ENCODE measurements at places on chromosomes 11 and 22. TPM values are rescaled to one million over a fixed set of nuclear protein-coding genes. Genes with fewer than 3 reads are reported as not detected.

DNA sequence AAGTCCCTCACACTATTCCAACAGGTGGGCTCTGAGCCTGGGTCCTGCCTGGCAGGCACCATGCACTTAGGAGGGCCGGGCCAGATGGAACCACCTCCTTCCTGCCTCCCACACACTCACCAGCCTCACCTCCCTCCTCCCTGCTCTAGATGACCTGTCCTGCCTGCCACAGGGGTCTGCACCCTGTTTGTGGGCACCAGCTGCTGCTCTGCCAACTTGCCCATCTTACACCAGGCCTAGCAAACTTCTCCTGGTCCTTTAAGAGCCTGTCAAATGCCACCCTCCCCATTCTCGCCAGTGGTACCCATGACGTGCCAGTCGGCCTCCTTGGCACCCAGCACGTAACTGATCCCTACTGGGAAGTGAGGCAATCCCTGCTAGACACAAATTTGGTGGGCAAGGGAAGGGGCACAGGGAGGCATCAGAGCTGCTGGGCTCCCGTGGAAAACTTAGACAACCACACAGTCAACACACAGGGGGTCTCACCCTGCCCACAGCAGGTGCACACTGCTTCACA, 3.1 kb downstream of the MOB2 start:
- DNase-seq = no peak

- no peak for DNase-seq
Observed at GRCh38 chr11:60265373-60266214, 14.9 kb upstream of the MS4A4A start.

GRCh38 chr11:12528487-12528886, 145.7 kb upstream of the TEAD1 start:
- no peak for DNase-seq

GRCh38 chr22:44587737-44588310, 89.8 kb upstream of the RTL6 start:
- no peak for DNase-seq

- DNase-seq = no peak
Observed at GRCh38 chr11:111761036-111761435, 5.2 kb downstream of the PPP2R1B start.

- DNase-seq = peak; percentile 39
Observed at GRCh38 chr11:2108675-2109491, 30.3 kb downstream of the IGF2 start.

GRCh38 chr11:119029069-119029339, 1.7 kb downstream of the SLC37A4 start:
- no peak for DNase-seq

GRCh38 chr11:2249189-2249916, 21.0 kb downstream of the ASCL2 start:
- no peak for DNase-seq

GRCh38 chr11:108147150-108147549, 25.8 kb downstream of the ACAT1 start:
- DNase-seq = no peak

- no peak for DNase-seq
Observed at GRCh38 chr11:120220747-120221037, 9.9 kb downstream of the OAF start.

DNA sequence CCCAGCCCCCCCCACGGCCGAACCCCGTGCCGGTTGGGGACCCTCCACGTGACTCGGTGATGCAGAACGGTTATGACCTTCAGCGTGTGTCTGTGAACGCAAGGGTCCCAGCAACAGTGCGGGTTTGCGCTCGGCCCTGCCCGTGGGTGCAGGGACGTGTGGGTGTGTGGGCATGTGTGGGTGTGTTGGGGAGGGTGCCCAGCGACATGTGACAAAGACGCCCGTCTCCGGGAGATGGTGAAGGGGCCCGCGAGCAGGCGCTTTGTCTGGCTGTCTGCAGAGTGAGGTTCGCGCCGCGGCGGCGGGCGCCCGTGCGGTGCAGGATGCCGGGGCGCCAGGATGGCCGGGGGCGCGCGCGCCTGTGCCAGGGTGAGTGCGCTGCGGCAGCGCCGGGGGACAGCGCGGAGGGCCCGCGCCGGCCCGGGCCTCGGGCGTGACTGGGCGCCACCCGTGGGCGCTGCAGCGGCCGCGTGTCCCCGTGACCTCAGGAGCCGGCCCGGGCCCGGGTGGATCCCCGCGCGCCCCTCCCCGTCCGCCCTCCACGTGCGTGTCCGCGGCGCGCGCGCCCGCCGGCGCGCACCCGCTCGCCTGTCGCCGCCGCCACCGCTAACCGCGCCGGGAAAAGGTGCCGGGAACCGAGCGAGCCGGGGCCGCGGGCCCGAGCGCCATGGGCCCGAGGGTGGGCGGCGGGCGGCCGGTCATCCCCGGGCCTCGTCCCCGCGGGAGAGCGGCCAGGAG, at the start of gene LRFN4:
TSS of gene LRFN4 (plus strand) at position 569 of the 738 bp plus-strand sequence. CDS start 681 bp downstream, outside the sequence.
- peak; percentile 60 for DNase-seq

- no peak for DNase-seq
Observed at GRCh38 chr11:108551651-108552462, 41.7 kb downstream of the EXPH5 start.

DNA sequence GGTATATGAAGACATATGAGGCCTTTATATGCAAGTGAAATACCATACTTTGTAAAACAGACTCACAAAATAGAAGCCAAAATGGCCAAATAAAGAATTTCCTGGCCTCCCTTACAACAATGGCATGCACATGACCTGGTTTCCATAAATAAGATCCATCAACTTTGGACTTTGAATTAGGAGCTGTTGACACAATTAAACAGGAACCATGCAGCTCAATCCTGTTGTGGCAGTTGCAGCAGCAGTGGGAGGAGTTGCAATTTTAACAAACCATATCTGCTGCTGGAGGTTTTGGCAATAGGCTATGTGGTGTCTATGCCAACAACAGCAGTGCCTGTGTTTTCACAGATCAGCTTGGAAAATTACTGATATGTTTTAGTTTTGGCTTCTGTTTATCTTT, 818.6 kb downstream of the FAM181B start:
- DNase-seq = no peak

- no peak for DNase-seq
Observed at GRCh38 chr11:8291421-8292350, 28.0 kb upstream of the LMO1 start.

- no peak for DNase-seq
Observed at GRCh38 chr11:114036958-114037357, 22.6 kb upstream of the ZBTB16 start.

GRCh38 chr11:30911247-30911646, 325.1 kb upstream of the MPPED2 start:
- DNase-seq = no peak

DNA sequence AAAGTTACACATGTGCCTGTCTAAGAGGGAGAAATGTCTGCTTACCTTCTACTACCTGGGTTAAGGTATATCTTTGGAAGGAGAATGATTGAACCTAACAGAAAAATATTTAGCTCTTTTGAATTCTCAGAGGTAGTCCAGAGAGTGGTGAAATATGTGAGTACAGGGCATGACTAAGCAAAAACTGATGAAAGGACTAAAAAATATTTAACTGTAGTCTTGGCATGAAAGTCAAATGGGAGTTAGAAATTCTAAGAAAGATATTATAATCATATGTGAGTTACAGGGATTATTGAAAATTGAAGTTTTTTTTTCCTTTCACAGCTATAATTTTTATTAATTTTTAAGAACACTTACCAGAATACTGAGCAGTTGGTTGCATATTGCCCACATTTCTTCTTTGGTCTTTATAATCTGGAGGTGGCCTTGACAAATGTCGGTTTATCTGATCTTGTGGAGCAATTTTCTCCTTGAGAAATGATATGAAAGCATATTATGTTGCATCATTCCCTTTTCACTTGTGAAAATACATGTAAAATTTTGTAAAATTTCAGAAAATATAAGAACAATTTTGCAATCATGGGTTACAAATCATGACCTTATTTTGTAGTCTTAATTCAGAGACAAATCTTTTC, 61.4 kb upstream of the MTMR2 start:
- DNase-seq = no peak

DNA sequence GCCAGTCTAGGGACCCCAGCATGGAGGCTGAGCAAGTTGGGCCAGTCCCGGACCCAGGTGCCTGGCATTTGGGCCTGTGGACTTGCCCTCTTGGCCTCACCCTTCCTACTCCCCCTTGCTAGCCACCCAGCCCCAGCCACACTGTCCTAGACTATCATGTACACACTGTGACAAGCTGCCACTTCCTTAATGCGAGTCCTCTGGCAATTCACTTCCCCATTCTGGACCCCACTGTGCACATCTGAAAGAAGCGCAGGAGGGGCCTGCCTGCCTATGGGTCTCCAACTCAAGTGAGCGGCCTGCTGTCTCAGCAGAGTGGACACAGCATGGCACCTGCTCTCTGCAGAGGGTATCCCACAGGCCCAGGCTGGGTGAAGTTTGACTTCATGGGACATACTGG, 68.5 kb upstream of the LMO1 start:
- no peak for DNase-seq

DNA sequence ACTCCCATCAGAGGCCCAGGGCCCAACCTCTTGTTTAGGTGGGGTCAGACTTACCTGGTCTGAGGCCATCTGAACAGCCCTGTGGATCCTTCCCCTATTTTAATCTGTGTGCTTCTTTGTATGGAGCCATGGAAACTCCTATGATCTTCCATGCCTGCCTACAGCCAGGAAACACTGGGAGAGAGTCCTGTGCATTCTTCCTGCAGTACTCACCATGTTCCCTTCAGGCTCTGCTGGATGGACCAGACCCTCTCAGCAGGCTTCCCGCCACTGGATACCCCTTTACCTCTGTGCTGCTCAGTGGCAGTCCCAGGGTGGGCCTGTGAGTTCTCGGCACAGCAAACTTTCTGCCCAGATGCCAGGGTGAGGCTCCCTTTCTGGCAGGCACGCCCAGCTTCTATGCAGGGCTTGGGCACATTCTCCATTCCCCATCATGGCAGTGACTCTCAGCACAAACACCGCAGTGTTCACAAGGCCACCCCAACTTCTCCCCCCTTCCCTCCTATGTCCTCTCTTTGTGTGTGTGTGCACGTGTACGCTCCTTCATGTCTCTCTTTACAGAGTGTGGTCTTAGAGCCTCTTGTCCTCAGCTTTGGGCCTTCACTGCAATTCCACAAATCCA, 34.8 kb downstream of the NEU3 start:
- DNase-seq = no peak

GRCh38 chr11:23143022-23143421, 282.7 kb upstream of the CCDC179 start:
- DNase-seq = no peak

DNA sequence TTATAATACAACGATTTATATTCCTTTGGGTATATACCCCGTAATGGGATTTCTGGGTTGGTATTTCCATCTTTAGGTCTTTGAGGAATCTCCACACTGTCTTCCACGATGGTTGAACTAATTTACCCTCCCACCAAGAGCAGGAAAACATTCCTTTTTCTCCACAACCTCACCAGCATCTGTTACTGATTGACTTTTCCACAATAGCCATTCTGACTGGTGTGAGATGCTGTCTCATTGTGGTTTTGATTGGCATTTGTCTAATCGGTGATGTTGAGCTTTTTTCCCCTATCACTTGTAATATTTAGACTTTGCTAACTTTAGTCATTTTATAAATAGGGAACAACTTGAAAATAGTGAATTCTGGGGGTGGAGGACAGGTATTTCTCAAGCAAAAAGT, 58.1 kb downstream of the PPFIA1 start:
- DNase-seq = no peak

GRCh38 chr22:19998991-19999820, 17.4 kb downstream of the ARVCF start:
- peak; percentile 60 for DNase-seq

DNA sequence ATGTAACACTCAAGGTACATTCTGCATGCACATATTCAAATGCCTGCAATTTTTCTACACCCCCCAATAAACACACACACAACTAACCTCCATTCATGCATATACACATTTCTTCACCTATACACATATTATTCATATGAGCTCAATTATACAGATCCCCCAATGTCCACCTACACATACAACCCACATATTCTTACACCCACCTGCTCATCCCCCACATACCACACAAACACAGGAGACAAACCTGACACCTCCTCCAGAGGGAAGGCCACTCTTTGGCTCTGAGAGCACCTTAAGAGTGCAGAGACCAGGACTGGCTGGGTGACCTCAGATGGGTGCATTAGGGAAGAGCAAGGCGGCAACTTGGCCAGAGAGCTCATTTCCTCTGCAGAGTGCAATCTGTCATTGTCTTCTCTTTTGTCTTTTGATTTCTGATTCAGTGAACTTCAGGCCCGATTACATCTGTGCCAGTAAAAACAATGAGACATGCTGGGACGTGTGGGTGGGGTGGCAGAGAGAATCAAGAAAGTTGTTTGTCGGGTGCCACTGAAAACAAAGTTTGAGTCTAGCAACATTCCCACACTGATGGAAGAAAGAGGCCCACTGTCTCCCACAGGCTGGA, 208.4 kb downstream of the NXPE2 start:
- no peak for DNase-seq

GRCh38 chr11:19602891-19603290, 109.7 kb upstream of the NAV2 start:
- DNase-seq = no peak

- no peak for DNase-seq
Observed at GRCh38 chr11:13883042-13883441, 79.5 kb upstream of the SPON1 start.

- peak; percentile 51 for DNase-seq
Observed at GRCh38 chr11:116073854-116074837, 569.9 kb upstream of the CADM1 start.

GRCh38 chr11:11444804-11445131, 91.7 kb upstream of the CSNK2A3 start:
- no peak for DNase-seq

GRCh38 chr22:33083212-33083611, 25.0 kb upstream of the SYN3 start:
- DNase-seq = no peak

YPEL4 gene
- total RNA-seq = 0.54 TPM

B3GAT1 gene
- total RNA-seq = 0.11 TPM

PSMD13 gene
- 93.4 TPM for total RNA-seq

AIFM3 gene
- 0.67 TPM for total RNA-seq

SOX10 gene
- total RNA-seq = 1.2 TPM

LRRC56 gene
- 0.13 TPM for total RNA-seq

CD6 gene
- total RNA-seq = 0.08 TPM

ST14 gene
- 1.8 TPM for total RNA-seq

SYT13 gene
- 6.4 TPM for total RNA-seq

TRIM34 gene
- 1.6 TPM for total RNA-seq

TIGD3 gene
- 1.0 TPM for total RNA-seq

UBQLN3 gene
- total RNA-seq = not detected

CD151 gene
- 405 TPM for total RNA-seq

Data from Right ventricle myocardium superior (tissue), 1 donor.